ENCODE measurements at places on chromosomes 3 and 15. TPM values are rescaled to one million over a fixed set of nuclear protein-coding genes. Genes with fewer than 3 reads are reported as not detected.

GRCh38 chr15:36617529-36618196 lies 38.2 kb downstream of the CDIN1 start:
- DNase-seq = no peak

TBC1D2B gene
- total RNA-seq = 12.2 TPM

- no peak for DNase-seq
These were observed 522.4 kb upstream of the NAALADL2 start for GRCh38 chr3:174336784-174337183.

KBTBD12 gene
- 29.7 TPM for total RNA-seq

ACP3 gene
- total RNA-seq = 2.0 TPM

DNA sequence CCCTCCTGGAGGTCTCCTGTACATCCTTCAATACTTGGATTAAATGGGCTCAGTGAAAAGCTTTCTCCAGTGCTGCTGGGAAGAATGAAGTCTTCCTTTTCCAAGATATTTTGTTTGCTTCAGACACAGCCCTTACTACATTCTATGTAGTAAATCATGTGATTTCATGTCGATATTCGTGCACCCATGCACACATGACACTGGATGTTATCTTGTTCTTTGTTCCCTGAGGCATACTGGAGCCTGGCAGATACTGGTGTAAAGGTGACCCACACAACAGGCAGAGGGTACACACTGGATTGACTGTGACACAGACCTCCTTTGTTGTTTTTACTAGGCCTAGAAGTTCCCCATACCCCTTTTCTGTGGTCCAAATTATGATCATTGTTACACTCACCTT lies 40.3 kb upstream of the ATP2C1 start:
- no peak for DNase-seq

DNA sequence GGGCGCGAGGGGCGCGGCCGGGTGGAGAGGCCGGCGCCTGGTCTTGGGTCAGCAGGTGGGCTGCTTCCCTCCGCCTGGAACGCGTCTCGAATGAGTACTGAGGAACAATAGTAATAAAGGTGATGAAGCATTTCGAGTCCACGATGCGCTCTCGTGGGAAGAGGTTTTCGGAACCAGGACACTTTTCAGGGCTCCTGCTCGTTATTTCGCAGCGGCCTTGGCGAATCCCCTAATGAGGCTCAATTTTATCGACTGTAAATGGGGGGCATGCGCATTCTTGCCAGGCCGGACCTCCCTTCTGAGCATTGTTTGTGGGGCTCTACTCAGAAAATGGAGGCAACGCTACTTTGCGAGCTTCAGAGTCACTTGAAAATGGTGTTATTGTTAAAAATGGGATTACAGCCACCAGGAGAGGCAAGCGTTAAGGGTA lies 1.2 kb downstream of the NR2C2 start:
- DNase-seq = no peak

MAPKAPK3 gene
- total RNA-seq = 412 TPM

- DNase-seq = no peak
These were observed 89.9 kb upstream of the MITF start for GRCh38 chr3:69649120-69650065.

GRCh38 chr3:123298903-123299302 lies 97.2 kb downstream of the SEC22A start:
- DNase-seq = no peak

RTP3 gene
- total RNA-seq = not detected

KNG1 gene
- 0.62 TPM for total RNA-seq

DNA sequence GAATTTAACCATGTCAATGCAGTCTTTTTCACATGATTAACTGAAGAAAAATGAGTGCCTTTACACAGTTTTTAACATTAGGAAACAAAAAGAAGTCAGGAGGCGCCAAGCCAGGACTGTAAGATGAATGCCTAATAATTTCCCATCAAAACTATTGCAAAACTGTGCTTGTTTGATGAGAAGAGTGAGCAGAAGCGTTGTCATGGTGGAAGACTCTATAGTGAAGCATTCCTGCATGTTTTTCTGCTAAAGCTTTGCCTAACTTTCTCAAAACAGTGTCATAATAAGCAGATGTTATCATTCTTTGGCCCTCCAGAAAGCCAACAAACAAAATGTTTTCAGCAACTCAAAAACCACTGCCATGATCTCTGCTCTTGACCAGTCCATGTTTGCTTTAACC lies 156.8 kb upstream of the CDIN1 start:
- DNase-seq = no peak

SEMA6D gene
- total RNA-seq = 17.7 TPM

GRCh38 chr15:70034141-70034540 lies 63.6 kb downstream of the TLE3 start:
- DNase-seq = no peak

PRSS50 gene
- total RNA-seq = 0.11 TPM

DNA sequence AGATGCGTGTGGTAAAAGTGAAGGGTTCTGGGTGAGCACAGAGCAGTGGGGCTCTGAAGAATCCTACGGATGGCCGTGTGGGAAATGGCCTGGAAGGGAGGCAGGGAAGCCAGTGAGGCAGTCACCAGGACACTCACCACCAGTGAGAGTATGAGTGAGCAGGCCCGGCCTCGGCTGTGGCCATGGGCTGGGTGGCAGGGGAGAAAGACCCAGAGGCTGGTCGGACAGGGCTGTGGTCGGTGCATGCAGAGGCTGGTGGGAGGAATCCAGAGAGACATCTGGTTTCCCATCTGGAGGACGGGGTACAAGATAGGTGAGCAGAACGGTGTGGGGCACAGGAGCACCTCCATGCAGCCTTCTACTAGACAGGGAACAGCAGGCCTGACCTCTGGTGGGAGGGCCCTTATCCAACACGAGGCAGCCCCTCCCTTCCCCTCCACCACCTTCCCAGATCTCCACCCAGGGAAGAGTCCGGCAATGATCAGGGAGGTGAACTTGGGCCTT lies 10.1 kb downstream of the PCSK6 start:
- DNase-seq = no peak

PFN2 gene
- 71.2 TPM for total RNA-seq

DNA sequence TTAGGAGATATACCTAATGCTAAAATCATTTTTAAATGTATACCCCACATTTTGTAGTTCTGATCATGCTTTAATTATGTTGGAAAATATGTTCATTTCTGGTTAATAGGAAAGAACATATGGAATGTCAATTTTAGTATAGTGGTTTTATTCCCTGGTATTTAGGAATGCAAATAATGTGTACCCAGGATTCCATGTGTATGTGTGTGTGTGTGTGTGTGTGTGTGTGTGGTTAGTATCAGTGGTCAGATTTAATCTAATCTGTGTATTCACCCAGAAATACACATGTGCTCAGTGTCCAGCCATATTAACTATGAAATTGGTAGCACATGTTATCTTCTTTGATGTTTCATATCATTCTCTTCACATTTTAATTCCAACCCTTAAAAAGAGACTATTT lies 233.5 kb upstream of the DCBLD2 start:
- DNase-seq = no peak

DNA sequence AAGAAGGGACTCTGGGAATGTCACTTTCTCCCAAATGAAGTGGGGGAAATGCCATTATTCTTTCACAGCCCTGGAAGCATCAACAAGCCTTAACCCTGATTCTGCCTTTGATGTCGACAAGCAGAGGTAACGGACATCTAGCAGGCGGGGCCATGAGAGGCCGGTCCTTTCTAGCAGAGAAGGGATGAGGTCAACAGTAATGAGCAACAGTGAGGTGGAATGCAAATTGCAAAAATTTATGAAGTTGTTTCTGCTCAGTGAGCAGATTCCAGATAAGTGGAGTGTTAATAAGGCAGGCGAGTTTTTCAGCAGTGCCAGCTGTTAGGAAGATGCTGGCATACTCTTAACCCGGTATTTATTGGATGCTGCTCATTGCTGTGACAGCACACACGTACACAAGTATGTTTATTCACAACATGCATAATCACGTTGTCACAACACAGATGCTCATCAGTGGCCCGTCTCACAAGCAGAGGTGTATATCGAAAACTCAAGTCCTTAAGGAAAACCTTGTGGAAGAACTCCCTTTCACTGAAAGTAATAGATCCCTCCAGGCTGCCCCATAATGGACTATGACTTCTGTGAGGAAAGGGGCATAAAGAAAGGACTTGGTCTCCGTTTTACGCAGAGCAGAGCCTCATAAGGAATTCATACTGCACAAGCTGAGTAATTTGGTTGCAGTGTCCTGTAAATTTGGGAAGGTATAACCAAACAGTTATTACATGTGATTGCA lies 329.0 kb downstream of the IGSF11 start:
- peak; percentile 37 for DNase-seq

GRCh38 chr3:17133632-17134545 lies 249.1 kb downstream of the PLCL2 start:
- no peak for DNase-seq

GRCh38 chr15:85365980-85366379 lies 14.4 kb upstream of the AKAP13 start:
- DNase-seq = no peak

DNA sequence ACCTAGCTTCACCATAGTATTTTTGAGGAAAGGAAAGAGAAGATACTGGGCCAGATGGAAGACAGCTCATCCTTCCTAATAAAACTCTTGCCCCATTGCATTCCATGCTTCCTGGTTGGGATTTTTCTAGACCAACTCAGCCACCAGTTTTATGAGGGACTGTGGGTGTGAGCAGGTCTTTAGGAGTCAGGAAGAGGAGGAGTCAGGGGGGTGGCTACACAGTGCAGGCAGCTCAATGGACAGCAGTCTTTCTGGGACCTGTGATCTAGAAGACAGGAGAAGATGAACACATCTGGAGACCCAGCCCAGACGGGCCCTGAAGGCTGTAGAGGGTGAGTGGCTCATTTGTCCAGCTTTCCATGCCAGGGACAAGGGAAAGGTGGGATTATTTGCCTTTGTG lies at the start of gene NOX5:
NOX5 (plus strand) TSS at position 242 of the 400 bp plus-strand sequence; CDS start at position 283, 41 bp downstream.
- no peak for DNase-seq

DNA sequence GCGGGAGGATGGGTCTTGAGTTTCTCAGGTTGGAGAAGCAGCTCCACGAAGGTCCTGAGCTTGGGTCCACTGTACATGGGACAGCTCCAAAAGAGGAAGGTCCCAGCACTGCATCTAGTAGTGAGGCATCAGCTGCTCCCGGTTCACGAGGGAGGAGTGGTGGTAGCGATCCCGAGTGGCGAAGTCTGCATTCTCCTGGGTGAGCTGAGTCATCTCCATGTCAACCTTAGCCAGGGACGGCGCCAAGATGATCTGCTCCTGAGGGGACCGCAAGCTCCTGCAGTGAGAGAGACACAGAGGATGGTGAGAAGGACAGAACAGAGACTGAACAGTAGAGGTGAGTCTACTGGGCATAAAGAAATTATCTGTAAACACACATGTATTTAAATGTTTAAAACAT lies 28.0 kb upstream of the HEG1 start:
- DNase-seq = no peak

DNA sequence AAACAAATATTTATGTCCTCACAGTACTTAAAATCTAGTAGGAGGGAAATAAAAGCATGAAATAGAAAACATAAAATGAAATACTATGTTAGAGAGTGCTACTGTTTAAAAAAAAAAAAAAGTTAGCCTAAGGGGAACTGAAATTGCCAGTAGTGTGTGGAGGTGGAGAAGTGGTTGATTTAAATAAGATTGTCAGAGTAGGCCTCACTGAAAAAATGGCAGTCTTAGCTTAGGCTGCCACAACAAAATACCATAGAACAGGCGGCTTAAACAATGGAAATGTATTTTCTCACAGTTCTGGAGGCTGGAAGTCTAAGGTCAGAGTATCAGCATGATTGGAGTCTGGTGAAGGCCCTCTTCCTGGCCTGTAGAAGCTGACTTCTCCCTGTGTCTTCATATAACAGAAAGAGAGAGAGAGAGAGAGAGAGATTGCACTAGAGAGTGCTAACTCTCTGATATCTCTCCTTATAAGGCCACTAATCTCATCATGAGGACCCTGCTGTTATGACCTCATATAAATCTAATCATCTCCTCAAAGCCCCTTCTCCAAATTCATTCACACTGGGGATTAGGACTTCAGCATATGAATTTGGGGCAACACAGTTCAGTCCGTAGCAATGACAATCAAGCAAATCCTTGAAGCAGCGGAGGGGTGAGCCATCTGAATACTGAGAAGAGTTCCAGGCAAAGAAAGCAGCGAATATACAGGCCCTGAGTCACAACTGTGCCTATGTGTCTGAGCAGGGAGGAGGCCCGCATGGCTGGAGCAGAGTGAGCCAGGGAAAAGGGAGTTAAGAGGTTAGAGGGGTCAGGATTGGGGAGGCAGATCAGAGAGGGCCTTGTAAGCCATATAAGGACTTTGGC lies 23.6 kb upstream of the LRRC34 start:
- no peak for DNase-seq

- no peak for DNase-seq
These were observed 23.9 kb downstream of the ATP13A3 start for GRCh38 chr3:194462936-194463335.

GRCh38 chr3:98961161-98962155 lies 60.0 kb upstream of the DCBLD2 start:
- no peak for DNase-seq

GRCh38 chr3:48125013-48125705 lies 63.1 kb downstream of the CDC25A start:
- no peak for DNase-seq

GRCh38 chr3:128504533-128504915 lies 11.5 kb upstream of the GATA2 start:
- DNase-seq = no peak

DNA sequence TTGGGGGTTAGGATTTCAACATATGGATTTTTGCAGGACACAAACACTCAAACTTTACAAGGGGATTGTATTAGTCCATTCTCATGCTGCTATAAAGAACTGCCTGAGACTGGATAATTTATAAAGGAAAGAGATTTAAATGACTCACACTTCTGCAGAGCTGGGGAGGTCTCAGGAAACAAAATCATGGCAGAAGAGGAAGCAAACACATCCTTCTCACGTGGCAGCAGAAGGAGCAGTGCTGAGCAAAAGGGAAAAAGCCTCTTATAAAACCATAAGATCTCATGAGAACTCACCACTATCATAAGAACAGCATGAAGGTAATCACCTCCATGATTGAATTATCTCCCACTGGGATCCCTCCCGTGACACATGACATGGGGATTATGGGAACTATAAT lies 1183.1 kb downstream of the ZPLD1 start:
- DNase-seq = no peak

DNA sequence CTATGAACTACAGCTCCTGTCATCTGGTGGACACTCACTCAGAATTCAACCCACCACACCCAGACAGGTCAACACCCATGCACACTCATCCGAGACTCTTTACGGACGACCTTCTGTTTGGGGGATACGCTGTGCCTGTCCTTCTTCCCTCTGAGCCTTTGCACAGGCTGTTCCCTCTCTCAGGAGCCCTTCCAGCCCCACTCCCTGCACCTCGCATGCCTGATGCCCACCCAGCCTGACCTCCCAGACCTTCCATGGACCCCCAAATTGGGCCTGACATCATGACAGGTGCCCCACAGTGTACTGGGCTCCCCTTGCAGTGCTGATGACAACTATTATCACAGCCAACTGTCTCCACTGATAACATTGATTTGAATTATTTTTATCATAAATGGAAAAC lies 135.8 kb downstream of the NSMCE3 start:
- no peak for DNase-seq

All from Right ventricle myocardium inferior (tissue), 1 donor.